ENCODE measurements at places on chromosomes 11 and 22.

GRCh38 chr11:129779342-129779741 is 36.3 kb upstream of the TMEM45B start:
- DNase-seq, result no peak

DNA sequence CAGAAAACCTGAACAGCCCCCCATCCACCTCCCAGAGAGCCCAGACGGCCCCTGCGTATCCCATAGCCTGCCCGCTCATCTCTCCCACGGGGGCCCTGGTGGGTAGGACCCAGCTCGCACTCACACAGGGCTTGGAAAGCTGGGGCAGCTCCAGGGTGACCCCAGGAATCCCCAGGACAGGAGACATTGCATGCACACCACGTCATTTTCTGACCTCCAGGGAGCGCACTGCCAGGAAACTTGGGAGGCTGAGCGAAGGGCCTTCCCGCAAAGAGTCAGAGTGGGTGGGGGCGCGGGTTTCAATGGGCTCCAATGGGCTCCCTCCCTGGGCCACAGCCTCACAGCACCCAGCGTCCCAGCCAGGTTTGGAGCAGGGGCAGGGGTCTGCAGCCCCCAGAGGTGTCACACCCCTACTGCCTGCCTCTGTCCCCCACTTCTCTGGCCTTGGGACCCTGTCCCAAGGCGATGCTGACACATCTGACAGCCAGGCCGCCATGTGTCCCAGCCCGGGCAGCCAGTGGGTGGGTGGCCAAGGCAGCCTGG is 8.2 kb upstream of the SYT8 start:
- no peak for DNase-seq

DNA sequence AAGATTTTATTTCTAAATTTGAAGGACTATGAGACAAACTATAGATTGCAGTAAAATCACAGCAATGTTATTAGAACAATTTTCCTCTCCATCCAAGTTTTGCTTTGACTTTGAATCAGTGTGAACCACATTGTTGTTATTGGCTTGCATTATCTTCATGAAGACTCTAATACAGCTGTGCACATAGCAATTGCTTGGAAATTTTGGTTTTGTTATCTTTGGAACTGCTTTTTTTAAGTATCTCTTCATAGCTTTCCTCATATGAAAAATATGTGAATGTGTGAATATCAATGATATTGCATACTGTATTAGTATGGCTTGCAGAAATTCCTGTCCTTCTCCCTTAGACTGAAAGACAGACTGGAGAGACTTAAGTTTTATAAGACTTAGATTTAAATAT is 666.6 kb downstream of the LUZP2 start:
- DNase-seq, result no peak

DNA sequence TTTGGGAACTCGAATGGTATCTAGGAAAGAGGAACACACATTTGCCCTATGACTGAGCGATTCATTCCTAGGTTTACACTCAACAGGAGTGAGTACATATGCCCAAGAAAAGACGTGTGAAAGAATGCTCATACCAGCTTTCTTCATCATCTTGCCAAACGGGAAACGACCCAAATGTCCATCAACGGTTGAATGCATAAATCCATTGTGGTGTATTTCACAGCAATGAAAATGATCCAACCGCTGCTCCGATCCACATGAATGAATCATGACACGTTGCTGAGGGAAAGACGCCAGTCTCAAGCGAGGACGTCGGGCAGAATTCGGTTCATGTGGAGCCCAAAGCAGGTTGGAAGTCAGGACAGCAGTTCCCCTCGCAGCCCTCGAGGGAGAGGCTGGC is 71.5 kb downstream of the CYTH4 start:
- no peak for DNase-seq

DNA sequence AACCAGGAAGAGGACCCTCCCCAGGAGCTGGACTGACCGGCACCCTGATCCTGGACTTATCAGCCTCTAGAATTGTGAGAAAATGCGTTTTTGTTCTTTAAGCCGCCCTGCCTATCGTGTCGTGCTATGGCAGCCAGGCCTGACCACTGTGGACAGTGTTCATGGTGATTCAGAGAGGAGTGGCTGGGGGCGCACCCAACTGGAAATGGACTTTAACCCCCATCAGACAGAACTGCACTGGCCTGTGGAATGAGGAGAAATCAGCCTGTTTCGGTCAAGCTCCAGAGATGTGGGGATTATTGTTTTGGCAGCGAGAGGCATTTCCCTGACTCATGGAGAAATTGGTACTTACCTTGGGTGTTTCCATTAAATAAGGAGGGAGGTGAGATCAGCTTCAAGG is 1437.8 kb downstream of the BRD1 start:
- DNase-seq, result no peak

DNA sequence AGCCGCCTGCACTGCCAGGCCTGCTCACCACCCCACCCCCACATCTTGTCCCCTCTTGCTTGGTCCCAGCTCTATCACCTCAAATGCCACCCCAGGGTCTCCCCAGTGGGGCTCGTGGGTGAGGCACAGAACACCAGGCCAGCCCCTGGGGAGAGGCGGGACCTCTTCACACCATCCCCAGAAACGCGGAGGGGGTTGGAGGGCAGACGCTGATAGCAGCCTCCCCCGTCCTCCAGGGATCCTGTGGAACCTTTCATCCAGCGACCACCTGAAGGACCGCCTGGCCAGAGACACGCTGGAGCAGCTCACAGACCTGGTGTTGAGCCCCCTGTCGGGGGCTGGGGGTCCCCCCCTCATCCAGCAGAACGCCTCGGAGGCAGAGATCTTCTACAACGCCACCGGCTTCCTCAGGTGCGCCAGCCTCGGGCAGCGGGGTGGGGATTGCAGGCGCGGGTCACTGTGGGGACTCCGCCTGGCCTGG is 5.8 kb downstream of the PKP3 start:
- DNase-seq, result no peak

GRCh38 chr22:49086181-49086580 is 741.5 kb downstream of the BRD1 start:
- DNase-seq, result no peak

DNA sequence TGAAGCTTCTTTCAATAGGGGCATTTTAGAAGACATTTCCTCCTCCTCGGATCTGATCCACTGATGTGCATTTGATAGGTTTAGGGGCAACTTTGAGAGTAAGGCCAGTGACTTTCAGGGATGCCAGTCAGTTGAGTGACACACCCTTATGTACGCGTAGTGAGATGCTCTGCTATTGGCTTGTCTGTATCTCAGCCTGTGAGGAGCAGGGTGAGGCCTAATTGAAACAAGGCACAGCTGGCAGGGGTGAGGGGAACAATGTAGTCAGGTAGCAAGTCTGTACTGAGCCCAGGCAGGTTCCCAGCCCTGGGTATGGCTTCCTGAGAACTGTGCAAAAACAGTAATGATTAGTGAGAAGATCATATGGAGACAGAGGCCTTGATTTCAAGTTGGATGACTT is 61.5 kb downstream of the STIM1 start:
- DNase-seq, result no peak

DNA sequence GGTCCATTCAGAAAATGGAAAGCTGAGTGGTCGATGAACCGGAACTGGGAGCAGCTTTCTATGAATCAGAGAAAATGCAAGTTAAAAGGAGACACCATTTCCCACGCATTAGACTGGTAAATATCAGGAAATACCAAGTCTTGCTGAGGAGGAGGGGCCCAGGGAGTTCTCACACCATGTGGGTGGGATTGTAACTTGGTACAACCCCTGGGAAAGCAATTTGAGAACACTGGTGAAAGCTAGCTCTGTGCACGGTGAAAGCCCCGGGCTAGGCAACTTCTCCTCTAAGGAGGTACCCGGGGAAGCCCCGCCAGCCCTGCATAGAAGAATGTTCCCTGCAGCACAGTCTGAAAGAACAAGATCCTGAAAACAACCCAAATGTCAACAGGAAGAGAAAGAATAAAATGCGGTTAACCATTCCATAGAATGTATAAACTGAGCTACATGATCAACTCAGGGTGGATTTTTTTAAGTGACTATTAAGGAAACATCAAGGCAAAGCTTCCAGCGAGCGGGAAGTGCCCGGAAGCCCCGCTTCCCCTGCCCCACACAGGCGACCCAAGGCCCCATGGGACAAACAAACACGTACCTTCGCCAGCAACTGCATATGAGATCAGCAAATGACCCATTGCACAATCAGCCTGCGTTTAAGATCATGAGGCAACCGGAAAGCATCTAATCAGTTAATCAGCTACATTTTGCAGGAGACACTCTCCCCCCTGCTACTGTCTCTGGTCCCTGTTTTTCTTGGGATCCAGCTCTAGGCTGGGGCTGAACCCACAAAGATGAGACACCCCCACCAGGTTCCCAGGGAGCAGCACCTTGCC is 11.3 kb downstream of the SHANK2 start:
- no peak for DNase-seq

DNA sequence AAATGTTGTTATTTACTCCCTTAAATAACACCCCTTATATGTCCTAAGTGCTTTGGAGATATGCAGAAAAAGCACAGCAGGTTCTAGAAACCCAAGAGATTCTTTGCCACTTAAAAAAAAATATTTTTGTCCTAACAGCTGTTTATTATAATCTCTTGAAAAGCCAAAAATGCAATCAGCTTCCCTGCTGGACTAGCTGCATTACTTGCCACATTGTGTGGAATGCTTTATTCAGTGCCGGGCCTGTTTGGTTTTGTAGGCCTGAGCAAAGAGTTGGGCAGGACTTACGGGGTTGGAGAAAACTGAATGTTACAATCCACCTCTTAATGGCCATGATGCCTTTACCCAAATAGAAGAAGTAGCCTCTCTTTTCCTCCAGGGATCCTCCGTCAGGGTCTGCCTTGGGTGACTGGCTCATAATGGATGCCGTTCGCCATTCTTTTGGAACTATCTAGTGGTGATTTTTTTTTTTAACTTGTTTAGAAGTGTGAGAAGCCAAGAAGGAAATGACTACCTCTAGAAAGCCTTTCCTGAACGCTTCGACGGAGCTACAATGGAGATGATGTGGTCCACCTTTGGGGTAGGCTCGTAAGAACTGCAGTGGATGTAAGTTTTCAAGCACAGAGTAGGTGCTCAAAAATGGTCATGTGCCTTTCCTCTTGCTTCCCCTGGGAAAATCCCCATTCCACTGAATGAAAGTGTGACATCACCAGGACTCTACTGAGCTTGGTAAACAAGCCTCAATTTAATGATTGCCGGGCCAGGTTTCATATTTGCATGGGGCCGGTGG is 241.3 kb upstream of the NCAM1 start:
- DNase-seq, result no peak

- DNase-seq, result no peak
Observed at GRCh38 chr11:59216641-59217564, 4.2 kb upstream of the MPEG1 start.

DNA sequence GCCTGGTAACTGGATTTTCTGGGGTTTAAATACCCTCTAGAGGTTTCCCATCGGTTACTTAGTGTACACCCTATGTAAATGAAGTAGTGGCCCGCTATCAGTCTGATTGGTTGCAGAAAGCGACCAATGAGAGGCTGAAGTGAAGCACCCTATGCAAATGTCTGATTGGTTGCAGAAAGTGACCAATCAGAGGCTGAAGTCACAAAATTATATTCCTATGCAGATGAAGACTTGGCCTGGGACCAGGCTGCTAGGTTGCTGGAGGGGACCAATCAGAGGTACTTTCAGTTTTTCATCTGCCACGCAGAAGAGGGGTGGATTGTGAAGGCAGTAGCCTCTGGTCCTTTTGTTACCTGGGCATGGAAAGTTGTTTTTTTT is 134.8 kb downstream of the TBC1D22A start:
- DNase-seq, result no peak

DNA sequence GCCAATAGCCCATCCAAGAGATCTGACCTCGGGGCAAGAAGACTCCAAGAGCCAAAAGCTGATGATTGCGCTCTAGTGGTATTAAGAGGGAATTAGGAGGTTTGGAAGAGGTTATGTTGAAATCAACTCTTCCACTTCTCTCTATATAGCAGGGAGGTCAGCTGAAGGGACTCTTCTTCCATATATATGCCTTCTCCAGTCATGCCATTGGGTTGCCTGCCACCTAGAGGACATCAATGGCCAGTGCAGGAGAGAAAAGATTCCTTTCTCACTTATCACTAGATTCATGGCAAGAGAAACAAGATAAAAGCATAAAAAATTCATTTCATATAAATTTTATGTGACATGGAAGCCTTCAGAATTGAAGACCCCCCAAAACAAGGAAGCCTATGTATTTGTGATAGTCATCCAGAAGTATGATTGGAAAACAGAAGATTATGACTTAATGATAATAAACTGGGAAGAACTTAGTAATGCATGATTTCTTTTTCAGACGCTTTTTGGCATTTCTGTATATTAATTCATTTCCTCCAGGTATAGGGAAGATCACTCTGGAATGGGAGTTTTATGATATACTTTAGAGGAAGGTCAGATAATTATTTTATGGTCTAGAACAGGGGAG is 435.1 kb upstream of the DDI1 start:
- no peak for DNase-seq

DNA sequence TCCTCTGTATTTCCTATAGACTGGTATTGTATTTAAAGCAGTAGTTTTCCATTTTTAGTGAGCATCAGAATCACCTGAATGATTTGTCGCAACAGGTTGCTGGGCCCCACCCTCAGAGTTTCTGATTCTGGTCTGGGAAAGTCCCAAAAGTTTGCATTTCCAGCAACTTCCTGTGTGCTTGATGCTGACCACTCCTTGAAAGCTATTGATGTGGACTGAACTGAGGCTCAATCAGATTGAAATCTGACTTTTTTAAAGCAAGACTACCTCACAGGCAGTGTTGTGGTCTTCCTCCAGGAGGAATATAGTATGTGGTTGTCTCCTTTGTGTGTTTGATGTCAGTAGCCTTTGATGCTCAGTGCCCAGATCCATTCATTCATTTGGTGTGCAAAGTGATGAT is 17.2 kb upstream of the MPZL2 start:
- no peak for DNase-seq

- peak; percentile 85 for DNase-seq
Observed at GRCh38 chr11:118930094-118930712, 4.5 kb upstream of the BCL9L start.

- no peak for DNase-seq
Observed at GRCh38 chr22:17305076-17305475, 64.2 kb upstream of the CECR2 start.

DNA sequence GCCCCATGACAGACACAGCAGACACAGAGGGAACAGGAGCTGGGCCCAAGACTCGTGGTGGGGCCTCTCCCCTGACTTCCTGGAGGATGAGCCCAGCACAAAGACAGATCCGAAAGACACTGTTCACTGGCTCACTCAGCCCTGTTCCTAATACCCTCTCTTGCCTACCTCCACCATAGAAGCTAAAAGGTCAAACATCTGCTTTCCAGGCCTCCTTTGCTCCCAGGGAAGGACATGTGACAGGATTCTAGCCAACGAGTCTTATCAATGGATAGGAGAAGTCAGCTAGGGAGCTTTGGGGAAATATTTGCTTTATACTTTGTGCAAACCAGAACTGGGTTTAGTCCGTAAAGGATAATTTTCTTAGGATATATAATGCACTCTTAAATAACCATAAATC is 8.4 kb upstream of the CLMP start:
- no peak for DNase-seq

DNA sequence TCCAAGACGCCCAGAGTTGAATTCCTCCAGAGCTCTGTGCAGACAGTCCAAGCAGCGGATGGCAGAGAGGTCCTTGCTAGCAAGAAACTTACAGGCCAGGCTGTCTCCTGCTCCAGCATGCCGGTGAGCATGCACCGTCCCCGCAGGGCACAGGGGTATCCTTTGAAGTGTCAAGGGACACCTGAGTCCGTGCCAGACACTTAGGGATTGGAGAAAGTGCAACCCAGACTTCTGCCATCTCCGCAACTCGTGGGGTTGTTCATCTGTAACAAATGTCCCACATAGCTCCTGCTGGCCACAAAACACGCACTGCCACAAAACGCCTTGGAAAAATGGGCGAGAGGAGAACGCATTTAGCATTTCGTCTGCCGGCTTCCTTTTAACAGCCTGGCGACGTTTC is 13.3 kb downstream of the TSPO start:
- no peak for DNase-seq

- no peak for DNase-seq
Observed at GRCh38 chr11:122642472-122642922, 13.0 kb upstream of the UBASH3B start.

All from activated gamma-delta T cell treated with Interleukin-2 at 50 U/mL for 16 hours (primary cell).